ENCODE measurements at places on chromosomes 6 and 20. TPM values are rescaled to one million over a fixed set of nuclear protein-coding genes. Genes with fewer than 3 reads are reported as not detected.

PRDM13 gene
- polyA plus RNA-seq, result not detected

ABHD16B gene
- not detected for polyA plus RNA-seq

TTK gene
- polyA plus RNA-seq, result 33.2 TPM

OR2B6 gene
- polyA plus RNA-seq, result not detected

CLPSL1 gene
- 2.2 TPM for polyA plus RNA-seq

PPIL6 gene
- polyA plus RNA-seq, result 21.5 TPM

DEFB124 gene
- polyA plus RNA-seq, result 0.48 TPM

SAMD5 gene
- 19.4 TPM for polyA plus RNA-seq

RXRB gene
- 65.6 TPM for polyA plus RNA-seq

DEFB121 gene
- not detected for polyA plus RNA-seq

TFAP2D gene
- not detected for polyA plus RNA-seq

TSHZ2 gene
- 14.2 TPM for polyA plus RNA-seq

PRICKLE4 gene
- polyA plus RNA-seq, result 6.8 TPM

STX7 gene
- polyA plus RNA-seq, result 86.6 TPM

CST2 gene
- polyA plus RNA-seq, result not detected

MUCL3 gene
- 0.10 TPM for polyA plus RNA-seq
